Activated CD4-positive, alpha-beta T cell treated with anti-CD3 and anti-CD28 coated beads for 4 hours (primary cell): ENCODE measurements at places on chromosomes 12 and 14.
A peak's percentile ranks its signal among the peaks of the same experiment; 100 is the strongest.

DNA sequence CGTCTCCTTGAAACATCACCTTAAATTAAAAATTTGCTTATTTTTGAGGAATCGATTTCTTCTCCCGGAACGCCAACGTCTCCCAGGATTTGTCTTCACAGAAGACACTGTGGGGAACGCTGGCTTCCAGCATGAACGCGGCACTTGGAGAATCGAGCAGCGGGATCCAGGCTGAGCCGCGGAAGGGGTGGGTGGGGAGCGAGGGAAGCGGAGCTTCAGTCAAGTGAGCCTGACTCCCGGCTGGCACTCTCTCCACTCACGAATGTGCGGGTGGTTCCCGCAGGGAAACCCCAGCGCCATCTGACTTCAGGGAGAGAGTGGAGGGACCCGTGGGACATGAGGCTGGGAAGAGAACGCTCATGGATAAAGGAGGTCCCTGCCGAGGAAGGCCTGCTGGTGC, 506.0 kb upstream of the TMEM132C start:
- no peak for DNase-seq

GRCh38 chr14:77286576-77286975, 15.6 kb upstream of the NGB start:
- no peak for DNase-seq

- DNase-seq: no peak
These were observed 52.0 kb upstream of the CPM start for GRCh38 chr12:68984796-68985573.

GRCh38 chr14:70118064-70118463, 70.7 kb downstream of the SLC8A3 start:
- DNase-seq: no peak

GRCh38 chr12:76713130-76713529, 50.8 kb upstream of the ZDHHC17 start:
- no peak for DNase-seq

GRCh38 chr12:70724444-70724843, 87.2 kb upstream of the PTPRB start:
- no peak for DNase-seq

- DNase-seq: no peak
These were observed 9.7 kb upstream of the GLT1D1 start for GRCh38 chr12:128843538-128843937.

- no peak for DNase-seq
These were observed 15.6 kb downstream of the BCL2L14 start for GRCh38 chr12:12086362-12086761.

GRCh38 chr14:77965919-77966435, 166.1 kb downstream of the ADCK1 start:
- no peak for DNase-seq

GRCh38 chr12:68932961-68933893, at the start of gene CPM:
Gene CPM, minus strand, starts transcription at chr12:68933171. Its CDS starts 334 bp downstream, at chr12:68932837.
- peak; percentile 56 for DNase-seq

DNA sequence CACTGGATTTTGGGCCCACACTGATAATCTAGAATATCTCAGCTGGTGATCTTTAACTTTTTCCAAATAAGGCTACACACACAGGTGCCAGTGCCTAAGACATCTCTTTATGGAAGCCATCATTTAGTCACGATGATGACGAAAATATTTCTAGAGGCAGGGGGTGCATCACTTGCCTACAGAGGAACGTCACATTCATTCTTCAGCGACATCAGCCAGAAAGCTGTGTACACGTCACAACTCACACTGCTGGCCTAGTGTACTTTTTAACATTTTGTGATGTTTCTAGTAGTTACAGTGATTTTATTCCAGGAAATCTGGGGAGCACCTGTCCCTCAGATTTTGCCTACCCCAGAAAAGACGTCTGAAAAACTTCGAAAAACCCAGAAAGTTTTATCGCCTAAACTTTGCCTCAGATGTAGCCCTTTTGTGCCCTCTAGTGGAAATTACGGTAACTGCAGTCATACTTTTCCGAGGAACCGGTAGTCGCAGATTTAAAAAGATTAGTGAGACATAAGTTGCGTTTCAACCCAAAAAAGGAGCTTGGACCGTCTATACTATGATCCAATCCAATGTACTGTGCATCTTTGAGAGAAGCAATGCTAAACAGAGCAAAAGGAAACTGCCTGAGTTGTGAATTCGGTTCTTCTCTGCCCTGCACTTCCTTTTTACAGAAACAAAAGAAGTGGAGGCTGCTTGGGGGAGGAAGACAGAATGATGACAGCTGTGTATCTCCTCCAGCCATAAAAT, 64.3 kb upstream of the STON2 start:
- DNase-seq: peak; percentile 72

DNA sequence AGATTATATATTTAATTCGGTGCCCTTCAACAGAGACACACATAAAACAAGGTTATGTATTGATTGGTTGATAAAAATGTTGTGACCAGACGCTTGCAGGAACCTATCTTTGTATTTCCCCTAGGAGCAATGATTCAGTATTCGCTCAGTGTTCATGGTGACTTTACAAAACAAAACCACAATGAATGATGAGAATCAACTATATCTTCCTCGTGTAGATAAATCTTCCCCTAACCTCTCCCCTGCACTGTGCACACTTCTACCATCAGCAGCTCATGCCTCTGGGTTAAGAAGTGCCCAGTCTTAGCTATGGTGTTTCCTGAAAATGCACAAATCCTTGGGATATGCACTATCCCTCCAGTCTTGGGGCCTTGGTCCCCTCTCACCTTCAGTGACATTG, 16.3 kb downstream of the RIN3 start:
- DNase-seq: no peak

GRCh38 chr12:84842406-84843013, 70.1 kb downstream of the SLC6A15 start:
- DNase-seq: no peak

- peak; percentile 45 for DNase-seq
These were observed 4.7 kb downstream of the TNFRSF1A start for GRCh38 chr12:6336889-6337853.

GRCh38 chr14:68458840-68459469, 333.9 kb downstream of the ZFP36L1 start:
- DNase-seq: no peak

DNA sequence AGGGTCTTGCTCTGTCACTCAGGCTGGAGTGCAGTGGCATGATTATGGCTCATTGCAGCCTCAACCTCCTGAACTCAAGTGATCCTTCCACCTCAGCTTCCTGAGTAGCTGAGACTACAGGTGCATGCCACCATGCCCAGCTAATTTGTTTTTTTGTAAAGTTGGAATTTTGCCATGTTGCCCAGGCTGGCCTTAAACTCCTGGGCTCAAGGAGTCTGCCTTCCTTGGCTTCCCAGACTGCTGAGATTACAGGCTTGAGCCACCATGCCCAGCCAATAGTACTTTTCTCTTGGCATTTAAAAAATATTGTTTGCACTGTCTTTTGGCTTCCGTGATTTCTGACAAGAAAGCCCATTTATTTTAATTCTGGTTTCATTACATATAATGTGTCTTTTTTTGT, 61.3 kb downstream of the DIP2B start:
- no peak for DNase-seq

GRCh38 chr12:92010853-92011701, 134.6 kb downstream of the BTG1 start:
- DNase-seq: no peak

GRCh38 chr14:89394972-89395371, 22.1 kb downstream of the FOXN3 start:
- no peak for DNase-seq

GRCh38 chr14:89408907-89409700, 7.9 kb downstream of the FOXN3 start:
- DNase-seq: no peak

GRCh38 chr12:97756066-97756666, 293.6 kb downstream of the RMST start:
- DNase-seq: no peak

- peak; percentile 87 for DNase-seq
These were observed 5.5 kb downstream of the BCL11B start for GRCh38 chr14:99266181-99267178.

DNA sequence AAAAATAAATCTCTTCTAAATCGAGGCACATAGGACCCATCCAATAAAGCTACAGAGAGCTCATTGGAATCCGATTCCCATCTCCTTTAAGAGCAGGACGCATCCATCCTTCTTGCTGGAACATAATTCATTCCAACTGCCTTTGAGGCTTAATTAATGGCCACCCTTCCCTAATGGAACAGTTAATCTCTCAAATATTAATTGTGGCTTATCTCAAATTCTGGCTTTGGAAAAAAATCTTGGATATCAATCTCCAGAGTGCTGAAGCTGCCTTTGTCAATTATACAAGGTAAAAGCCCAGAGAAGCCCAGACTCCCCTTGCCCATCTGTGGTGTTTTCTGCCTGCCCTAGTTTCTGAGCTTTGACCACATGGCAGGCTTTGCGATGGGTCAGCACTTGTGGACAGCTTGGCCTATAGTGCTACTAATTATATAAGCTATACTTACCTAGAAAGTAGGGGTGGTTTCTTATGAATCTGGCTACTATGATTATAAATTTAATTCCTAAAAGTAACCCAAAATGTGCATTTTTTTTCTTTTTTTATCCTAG, 246.3 kb downstream of the NUAK1 start:
- no peak for DNase-seq

DNA sequence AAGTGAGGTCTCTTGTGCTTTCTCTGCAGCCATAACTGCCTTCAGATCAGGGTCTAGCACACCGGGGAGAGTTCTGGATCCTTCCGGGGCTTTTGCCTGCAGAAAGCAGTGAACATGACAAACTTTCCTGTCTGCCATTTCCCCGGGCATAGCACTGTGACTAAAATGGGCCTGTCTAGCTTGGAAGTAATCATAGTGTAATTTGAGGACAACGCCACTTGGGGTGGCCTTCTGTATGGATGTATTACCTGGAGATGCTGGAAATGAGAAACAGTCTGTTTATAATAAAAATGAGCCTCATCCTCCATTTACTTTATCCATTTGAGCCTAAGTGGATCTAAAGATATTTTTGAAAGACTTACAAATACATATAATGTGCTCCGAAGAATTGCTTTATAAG, 453.7 kb downstream of the VRK1 start:
- no peak for DNase-seq

DNA sequence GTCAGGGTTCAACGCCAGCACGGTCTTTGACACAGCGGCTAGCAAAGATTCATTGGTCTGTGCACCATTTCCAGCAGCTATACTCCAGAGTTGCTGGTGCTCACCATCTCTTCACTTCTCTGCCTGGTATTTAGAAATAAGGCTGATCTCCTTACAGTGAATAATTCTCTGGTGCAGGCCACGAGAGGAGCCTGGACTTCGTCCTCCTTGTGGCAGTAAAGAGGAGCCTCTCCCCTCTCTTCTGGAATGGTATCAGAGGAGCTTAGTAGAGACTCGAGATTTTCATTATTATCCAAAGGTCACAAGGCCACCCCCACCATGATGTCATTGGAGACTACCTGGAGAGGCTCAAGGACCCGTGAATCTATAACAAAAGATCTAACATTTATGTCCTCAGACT, 30.8 kb upstream of the BCL2L14 start:
- DNase-seq: no peak

GRCh38 chr12:46590991-46591703, 218.6 kb upstream of the SLC38A2 start:
- no peak for DNase-seq

GRCh38 chr14:32491416-32492016, 162.4 kb downstream of the AKAP6 start:
- no peak for DNase-seq

DNA sequence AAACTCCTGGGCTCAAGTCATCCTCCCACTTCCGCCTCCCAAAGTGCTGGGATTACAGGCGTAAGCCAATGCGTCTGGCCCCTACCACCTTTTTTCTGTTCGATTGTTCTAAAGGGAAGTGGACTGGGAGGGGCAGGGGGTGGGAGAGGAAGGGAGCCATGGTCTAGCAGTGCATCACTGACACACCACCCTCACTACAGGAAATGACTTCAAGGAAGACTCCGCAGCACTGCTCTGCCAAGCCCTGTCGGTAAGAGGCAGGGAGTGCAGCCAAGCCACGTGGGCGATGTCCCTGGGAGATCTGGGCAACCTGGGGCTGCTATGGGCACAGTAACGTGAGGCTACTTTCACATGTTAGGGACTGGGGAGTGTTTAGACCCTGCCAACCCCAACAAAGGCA, 18.0 kb downstream of the LRRC74A start:
- peak; percentile 58 for DNase-seq

DNA sequence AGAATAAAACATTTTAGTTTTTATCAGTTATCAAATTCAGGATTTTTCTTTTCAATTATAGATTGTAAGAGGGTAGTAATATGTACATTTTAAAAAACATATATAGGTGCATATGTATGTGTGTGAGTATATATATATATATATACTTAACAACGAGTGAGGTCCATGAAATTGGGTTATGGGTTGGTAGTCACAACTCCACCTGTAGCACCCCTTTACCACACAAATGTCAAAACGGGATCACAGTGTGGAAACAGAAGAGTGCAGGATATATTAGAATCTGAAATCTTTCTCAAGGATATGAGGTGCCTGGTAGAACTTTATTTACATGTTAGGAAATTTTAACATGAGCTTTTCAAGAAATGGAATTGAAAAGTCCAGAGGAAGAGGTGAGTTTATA, 31.3 kb downstream of the MIA2 start:
- no peak for DNase-seq

DNA sequence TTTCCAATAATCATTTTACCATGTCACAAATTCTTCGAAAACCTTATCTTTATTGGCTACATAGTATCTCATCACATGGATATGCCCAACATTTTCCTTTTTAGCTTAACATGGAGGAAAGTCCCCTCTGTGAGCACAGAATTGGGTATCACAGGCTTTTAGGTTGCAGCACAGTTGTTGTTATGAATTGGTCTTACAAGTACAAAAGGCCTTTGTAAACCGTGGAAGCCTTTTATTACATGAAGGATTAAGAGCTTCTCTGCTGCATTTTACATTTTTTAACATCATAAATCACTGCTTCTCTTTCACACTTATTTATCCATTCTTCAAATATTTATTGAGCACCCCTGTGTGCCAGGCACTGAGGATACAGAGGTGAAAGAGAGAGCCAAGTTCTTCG, 26.2 kb downstream of the UBE3B start:
- DNase-seq: no peak

- DNase-seq: no peak
These were observed 108.6 kb upstream of the TTC7B start for GRCh38 chr14:90924621-90925340.
